Stimulated activated CD4-positive, alpha-beta T cell treated with anti-CD3 and anti-CD28 coated beads, Interleukin-1b, Interleukin-23, amount 100 ng/mL, for 1 hour (primary cell): ENCODE measurements at places on chromosomes 2 and 18.

GRCh38 chr2:30197570-30198192 lies 33.7 kb upstream of the LBH start:
- DNase-seq, result no peak

DNA sequence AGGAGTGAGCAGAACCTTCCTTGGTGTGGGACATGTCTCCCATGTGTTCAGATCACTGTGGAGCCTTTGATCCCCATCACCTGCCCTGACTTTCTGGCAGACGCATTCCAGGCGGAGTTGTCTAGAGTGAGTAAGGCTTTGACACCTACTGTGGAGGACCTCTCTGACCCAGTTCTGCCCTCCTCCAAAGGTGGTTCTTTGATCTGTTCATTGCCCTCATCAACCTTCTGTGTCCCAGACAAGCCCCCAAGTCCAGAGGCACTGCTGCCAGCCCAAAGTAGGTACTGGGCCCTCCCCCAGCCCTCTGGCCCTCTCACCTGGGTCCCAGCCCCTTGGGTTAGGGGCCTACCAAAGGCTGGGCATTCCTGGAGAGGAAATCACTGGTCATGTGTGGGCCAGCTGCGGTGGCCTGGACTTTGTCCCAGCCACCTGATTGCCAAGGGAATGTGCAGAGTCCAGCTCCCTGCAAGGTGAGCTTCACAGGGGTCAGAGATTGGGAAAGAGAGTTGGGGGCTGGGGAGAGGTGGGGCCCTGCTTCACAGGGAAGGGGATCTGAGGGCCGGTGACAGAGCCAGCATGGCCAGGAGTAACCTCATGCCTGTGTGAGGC lies 12.1 kb upstream of the FAHD2A start:
- DNase-seq, result no peak

GRCh38 chr18:34223893-34224422 lies 755 bp downstream of the NOL4 start:
- DNase-seq, result no peak

DNA sequence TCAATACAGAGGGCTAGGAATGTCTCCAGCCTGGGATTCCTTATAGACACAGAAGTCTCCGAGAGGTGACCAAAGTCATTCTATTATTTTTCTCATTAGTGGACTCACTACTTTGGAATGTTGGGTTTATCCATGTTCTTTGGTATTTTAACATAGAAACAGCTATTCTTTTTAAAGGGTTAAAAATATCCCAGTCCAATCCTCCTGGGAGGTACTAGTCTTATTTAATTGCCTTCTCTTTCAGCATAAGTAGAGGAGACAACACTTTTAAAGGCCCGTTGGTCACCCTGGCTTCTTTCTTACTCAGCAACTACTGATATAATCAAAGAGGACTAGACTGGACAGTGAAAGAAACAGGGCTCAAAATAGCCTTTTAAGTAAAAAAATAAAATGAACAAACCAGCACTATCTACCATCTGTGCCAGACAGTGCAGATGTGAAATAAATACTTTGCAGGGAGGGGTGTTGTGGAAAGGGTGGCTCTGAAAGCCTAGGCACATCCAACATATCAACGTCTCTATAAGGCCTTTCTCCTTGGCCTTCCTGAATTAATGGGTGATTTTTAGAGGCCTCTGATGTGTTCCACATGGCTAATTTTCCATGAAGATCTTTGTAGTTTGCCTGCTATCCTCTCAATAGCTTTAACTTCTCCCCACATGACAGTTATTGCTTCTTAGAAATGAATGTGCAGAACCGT lies 334.4 kb upstream of the THUMPD2 start:
- no peak for DNase-seq

DNA sequence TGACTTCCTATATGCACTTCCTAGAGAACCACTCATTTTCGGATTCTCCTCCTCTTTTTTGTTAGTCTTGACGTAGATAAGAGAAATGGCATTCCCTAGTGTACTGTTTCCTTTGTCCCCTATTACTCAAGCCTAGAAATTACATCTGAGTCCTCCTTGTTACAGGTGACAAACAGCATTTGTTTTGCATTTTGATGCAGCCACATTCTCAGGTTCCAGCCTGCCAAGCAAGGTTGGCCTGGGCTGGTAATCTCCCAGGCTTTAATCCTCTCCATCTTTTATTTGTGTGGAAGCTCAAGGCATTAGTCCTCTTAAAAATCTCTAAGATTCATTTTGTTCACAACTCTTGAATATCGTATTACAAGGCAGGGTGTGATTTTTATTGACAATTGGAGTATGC lies 318.0 kb upstream of the NRP2 start:
- DNase-seq, result no peak

GRCh38 chr18:76951456-76952247 lies 129.3 kb downstream of the ZNF236 start:
- no peak for DNase-seq

GRCh38 chr18:9933865-9934264 lies 20.0 kb downstream of the VAPA start:
- DNase-seq, result no peak

DNA sequence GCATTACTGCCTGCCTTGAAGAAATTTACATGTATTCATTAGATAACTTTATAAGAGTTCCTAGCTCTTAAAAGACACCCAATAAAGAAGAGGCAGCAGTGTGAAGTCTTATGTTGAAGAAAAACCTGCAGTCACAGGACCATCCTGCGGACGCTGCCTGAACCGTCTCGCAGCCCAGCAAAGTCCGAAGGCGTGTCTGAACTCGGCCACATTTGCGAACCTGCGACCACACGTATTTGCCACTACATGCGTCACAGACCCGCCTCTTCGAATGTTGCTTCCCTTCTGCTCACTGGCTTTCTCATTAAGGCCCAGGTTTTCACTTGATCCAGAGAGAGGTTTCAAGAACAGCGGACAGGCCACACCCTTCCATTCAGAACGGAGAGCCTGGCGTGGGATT lies 41.2 kb downstream of the CNGA3 start:
- no peak for DNase-seq

GRCh38 chr2:217650716-217651360 lies 352.0 kb downstream of the TNS1 start:
- DNase-seq, result no peak

DNA sequence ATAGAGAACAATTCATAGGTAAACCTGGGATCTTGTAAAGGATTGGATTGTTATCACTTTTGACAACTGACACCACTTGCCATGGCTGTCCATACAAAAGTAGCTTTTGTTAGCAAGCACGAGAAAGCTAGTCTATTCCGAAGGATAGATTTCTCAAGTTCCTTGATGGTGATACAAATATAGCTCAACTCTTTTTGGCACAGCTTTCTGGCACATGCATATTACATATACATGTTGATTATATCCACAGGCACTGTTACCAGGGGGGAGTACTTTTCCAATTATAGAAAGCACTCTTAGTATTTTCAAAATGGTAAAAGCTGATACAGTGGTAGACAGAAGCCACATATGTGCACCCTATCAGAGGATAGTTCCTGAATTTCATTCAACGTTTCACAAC lies 168.9 kb downstream of the UPP2 start:
- no peak for DNase-seq

- no peak for DNase-seq
These were observed 678.5 kb downstream of the ARHGAP15 start for GRCh38 chr2:143807671-143808070.

DNA sequence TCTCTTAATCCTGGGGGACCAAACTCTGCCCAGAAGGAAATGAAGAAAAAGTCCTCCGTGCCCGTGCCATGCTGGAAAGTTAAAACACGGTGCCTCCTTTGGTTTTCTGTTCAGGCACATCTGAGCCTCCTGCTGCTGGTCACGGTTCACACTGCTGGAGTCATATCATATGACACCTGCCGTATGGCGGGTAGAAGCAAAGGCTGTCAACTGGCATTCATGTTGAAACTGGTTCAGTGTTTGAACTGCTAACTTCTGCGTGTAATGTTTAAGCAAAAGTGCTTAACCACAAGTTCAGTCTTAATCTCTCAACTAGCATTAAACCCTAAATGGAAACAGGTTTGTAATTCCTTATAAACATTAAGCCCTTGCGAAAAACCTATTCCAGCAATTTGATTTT lies 3.1 kb downstream of the STK39 start:
- DNase-seq, result no peak

GRCh38 chr2:4561196-4561595 lies 857.8 kb downstream of the DCDC2C start:
- DNase-seq, result no peak

- DNase-seq, result no peak
These were observed 110.9 kb downstream of the NAB1 start for GRCh38 chr2:190759749-190760213.

- DNase-seq, result no peak
These were observed 10.1 kb downstream of the ABI2 start for GRCh38 chr2:203338322-203338721.

GRCh38 chr2:3102922-3103569 lies 274.6 kb downstream of the EIPR1 start:
- DNase-seq, result no peak

- no peak for DNase-seq
These were observed 5.4 kb upstream of the MTCL1 start for GRCh38 chr18:8699948-8700347.

- no peak for DNase-seq
These were observed 817.4 kb upstream of the ACVR2A start for GRCh38 chr2:147027436-147027835.

DNA sequence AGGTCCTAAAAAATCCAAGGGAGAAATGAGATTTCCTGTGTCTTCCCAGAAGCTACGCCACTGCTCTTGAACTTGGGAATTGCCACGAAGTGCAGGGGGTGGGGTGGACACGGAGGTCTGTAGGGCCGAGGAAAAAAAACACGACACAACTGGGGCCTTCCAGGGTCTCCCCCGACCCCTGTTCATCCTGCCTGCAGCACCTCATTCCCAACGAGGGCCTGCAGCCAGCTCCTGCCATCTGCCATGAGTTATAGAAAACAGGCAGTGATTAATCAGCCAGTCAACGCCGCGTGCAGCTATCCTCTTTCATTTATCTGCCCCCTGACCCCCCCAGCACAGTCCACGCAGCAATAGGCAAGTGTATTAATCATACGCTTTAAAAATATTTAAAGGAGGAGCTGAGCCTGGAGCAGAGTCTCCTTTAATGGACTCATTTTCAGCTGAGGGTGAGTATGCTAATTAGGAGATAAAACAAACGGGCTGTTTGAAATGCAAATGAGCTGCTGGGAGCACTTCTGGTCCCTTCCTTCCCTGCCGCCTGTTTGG lies 209.9 kb downstream of the TFCP2L1 start:
- DNase-seq, result no peak

DNA sequence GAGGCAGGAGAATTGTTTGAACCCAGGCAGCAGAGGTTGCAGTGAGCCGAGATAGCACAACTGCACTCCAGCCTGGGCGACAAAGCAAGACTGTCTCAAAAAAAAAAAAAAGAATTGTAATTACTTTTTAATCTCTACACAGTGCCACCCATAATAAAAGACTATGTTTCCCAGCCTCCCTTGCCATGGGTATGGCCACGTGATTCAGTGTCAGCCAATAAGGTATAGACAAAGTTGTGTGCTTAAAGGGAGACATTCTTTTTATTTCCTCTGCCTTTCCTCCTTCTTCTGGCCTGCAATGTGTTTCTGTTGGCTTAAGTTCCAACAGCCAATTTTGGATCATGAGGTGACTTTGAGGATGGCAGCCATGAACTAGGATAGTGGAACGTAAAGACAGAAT lies 406.9 kb downstream of the LNPK start:
- no peak for DNase-seq

- no peak for DNase-seq
These were observed 66.4 kb upstream of the CCBE1 start for GRCh38 chr18:59763541-59764136.

GRCh38 chr2:154187948-154188347 lies 316.2 kb downstream of the GALNT13 start:
- no peak for DNase-seq

GRCh38 chr2:37464067-37464466 lies 119.6 kb downstream of the QPCT start:
- DNase-seq, result no peak

- DNase-seq, result no peak
These were observed 80.2 kb upstream of the GCFC2 start for GRCh38 chr2:75790814-75791467.

DNA sequence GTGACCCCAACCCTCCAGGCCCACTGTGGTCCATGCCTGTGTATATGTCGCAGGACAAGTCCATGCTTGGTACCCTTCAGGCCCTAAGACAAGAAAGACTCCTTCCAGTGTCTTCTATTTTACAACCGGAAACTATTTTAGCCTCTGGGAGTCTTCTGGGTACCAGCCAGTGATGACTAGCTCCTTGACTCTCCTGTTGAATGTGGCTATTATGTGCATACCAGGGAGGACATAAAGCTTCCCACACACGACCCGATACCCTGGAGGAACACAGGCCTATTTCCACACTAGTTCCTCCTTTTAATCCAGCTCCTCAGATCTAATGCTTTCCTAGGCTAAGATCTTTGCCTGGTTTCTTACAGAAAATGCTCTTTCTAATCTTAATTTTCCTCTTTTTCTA lies 178.1 kb downstream of the NCKAP5 start:
- DNase-seq, result no peak

- DNase-seq, result no peak
These were observed 194.7 kb downstream of the UXS1 start for GRCh38 chr2:105999211-105999989.

DNA sequence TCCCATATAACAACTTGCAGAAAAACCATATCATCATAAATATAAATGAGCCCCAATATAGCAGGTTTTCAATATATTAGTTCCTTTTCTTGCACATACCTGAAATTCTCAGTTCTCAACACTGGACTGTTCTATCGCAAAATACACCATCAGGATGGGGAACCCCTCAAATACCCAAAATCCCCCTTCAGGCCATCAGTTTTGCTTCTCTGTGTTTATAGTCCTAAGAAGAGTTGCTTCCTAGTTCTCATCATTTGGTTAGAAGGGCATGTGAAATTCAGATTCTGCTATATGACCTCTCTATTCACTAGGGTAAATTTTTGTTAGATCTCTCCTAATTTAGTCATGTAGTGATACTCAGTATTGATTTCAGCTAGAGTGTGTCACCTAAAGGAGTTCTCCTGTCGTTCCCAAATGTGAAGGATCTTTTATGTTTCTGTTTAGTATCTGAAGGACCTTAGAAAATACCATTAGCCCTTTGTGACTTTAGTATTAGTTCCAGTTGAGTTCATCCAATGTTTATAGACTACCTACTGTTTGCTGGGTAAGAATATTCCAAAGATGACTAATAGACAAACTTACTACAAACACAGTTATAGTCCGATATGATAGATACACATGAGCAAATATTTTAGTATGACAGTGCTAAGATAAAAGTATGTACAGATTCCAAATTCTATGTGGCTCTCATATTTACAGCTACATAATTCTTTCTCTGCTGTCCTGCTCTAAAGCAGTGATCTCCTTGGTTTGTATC lies 115.8 kb downstream of the TTC27 start:
- no peak for DNase-seq
